ENCODE measurements at places on chromosomes 6 and 20.

- no peak for DNase-seq
Observed at GRCh38 chr20:62892348-62893304, 31.0 kb upstream of the TCFL5 start.

DNA sequence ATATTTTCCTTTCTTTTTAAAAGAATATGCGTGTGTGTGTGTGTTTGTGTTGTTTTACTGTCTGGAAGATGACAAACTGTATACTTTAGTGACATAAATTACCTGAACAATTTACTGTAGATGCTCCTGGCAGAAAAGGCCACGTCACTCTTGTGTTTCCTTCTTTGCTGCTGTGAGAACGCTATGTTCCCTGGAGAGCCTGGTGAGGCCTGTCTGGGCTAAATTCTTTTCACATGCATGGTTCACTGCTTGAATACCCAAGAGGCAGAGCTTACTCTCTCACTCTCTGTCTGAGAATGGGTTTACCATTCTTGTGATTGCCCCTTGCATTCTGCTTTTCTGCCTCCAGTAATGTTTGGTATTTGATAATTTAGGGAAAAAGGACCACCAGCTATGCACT is 64.3 kb downstream of the EDN1 start:
- DNase-seq, result no peak

GRCh38 chr6:2184700-2185455 is 60.5 kb downstream of the GMDS start:
- no peak for DNase-seq

- peak; percentile 38 for DNase-seq
Observed at GRCh38 chr6:154277629-154278017, 79.0 kb downstream of the IPCEF1 start.

DNA sequence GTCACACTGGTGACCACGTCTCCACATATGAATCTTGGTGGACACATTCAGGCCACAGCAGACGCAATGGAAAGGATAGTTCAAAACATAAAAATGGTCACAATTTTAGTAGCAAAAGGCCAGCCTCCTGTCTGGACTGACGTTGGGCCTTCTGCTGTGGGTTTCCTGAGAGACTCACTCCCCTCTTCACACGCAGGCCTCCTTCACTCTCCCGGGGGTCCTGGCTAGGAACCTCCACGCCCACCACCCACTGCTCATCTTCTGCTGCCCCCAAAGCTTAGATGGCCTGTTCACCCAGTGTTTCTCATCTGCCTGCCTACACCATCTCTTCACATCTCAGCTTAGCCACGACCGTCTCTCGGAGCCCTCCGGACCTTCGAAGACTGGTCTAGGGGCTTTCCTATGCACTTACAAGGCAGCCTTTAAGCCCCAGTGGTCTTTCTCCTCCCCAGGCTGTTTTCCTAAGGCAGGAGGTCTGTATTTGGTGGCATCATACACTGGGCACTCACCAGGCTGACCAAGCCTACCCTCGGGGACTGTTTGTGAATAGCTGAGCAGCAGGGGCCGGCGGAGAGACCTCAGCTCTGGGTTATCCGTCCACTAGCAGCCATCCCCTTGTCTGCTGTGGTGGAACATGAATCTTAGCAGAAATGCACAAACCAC is 46.6 kb upstream of the AFDN start:
- DNase-seq, result no peak

DNA sequence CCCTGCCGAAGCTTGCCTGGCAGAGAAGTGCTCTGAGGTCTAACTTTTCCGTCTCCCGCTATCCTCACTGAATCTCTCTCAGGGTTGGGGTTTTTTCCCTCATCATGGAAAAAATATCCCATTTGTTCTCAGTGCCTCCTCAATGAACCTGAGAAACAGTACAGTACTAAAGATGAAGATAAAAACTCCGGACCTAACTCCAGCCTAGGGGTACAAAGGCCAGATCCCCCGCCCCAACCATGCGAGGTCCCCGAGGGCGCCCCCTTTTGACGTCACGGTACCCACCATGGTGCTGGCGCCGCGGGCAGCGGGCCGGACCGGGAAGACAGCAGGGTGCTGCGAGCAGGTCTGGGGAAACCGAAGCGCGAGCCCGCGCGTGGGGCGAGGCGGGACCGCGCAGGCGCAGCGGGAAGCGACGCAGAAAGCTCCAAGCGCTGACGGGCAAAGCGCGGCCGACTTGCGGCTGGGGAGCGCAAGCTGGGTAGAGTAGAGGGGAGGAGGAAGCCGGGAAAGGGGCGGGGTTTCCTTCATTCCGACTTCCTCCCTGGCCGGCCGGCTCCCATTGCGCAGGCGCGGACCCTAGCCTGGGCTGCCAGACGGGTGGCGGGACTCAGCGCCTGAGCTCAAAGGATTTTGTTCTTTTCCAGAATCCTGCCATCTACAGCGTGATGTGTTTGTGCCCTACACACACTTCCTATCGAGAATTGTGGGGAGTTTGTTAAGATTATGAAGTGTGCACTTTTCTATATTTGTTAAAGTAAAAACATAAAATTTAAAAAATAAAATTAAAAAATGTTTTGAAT is at the start of gene LSM2:
Gene LSM2 (minus strand): TSS at position 497 of the 803 bp plus-strand sequence. CDS start 209 bp downstream, at position 288.
- peak; percentile 97 for DNase-seq

GRCh38 chr6:88655586-88655985 is 307.8 kb downstream of the RNGTT start:
- DNase-seq, result no peak

DNA sequence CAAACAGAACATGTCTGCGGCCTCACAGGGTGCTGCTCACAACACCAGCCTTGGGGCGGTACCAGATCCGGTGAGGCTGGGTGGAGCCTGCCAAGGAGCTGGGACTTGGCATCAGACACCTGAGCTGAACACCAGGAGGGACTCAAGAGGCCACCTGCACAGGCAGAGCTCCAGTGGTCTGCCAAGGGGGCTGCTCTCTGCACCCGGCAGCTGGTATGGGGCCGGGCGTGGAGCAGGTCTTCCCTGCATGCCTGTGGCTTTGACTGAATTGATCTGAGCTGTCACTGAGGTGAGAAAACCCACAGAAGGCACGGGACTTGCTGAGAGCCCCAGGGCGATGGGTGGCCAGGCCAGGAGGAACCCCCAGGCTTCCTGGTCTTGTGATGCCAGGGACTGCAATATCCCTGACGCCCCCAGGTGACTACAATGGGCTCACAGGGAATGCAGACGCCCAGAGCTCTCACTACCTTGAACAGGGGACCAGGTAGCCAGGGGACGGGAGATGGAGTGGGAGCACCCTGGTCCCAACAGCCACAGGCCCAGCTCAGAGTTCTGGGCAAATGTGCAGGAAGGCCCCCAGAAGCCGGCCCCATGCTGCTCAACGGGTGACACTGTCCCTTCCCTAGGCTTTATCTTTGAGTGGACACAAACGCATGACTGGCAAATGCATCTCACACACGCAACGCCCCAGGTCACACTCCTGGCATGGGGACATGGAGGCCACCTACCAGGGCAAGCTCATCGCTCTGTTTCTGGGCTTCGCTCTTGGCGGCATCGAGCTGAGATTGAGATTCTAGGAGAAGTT is 48.2 kb downstream of the DSTN start:
- no peak for DNase-seq

DNA sequence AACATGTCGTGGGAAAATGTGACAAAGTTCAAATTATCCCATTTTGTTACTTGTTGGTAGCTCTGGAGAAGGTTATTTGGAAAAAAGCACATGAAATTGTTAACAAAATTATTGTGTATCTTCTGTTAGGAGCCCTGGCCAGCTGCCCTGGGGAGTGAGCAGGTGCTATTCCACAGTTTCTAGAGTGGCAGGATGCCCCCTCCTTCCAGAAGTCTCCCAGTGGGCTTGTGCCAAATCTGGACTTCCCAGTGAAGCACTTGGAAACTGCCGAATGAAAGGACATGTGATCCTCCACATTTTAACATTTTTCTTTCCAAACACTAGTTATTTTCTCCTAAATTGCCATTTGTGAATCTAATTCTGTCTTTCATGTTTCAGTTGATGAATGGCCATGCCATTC is 66.9 kb upstream of the CLDN20 start:
- DNase-seq, result no peak

DNA sequence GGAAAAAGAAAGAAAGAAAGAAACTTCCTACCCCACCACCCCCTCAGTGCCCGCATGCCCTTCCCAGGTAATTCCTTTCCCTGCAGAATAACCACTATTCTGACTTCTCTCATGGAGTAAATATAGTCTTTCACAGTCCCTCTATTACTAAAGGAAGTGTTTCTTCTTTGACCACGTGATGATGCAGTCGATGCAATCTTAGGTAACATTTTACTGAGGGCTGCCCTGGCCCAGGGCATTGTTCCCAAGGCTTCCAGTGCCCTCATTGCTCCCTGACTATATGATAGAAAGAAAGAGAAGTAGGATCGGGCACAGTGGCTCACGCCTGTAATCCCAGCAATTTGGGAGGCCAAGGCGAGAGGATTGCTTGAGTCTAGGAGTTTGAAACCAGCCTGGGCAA is 29.1 kb downstream of the ARHGAP40 start:
- no peak for DNase-seq

DNA sequence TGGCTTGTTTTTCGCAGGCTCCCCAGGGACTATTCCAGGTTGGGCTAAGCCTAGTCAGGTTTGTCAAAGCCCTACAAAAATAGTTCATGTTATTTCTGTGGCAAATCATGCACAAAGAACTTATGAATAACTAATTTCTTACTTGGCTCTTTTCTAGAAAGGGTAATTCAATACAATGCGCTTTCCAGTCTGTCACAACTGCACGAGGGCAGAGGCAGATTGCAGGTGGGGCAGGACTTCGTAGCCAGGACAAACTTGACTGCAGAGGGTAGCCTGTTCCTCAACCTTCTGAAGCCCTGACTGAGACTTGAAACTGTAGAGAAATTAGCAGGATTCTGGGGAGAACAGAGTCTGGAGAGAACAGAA is 253.5 kb downstream of the QKI start:
- DNase-seq, result no peak

GRCh38 chr20:50012282-50013263 is 29.8 kb downstream of the SNAI1 start:
- no peak for DNase-seq

DNA sequence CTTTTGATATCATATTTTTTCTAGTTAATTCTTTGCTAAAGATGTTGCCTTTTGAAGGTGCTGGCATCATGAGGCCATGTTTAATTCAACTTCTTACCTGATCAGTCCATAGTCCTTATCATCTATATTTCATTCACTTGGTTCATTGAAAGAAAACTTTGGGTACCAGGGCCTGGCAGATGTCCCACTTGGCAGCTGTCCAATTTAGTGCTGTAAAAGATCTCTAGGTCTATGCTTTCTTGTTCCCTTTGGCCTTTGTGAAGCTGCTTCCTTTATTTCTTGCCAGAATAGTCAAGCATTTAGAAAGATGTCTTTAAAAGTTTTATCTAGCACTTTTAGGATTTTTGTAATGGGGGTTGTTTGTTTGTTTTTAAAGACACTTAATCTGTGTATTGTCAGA is 61.7 kb upstream of the EYA4 start:
- DNase-seq, result no peak

DNA sequence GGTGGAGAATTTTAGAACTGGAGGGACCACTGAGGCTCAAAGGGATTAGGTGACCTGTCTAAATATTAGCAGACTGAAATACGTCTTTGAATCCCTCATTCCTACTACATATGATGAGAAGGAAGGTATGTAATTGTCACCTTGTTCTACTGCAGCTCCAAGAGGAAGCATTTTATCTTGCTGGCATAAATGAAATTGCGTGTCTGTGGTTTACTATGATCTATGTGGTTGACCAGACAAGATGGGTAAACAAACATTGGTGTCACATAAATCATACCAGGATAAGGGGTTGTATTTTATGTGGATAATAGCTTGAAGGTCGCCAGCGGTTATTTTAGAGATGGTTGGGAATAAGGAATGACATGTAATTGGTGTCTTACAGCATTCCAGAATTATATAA is 78.2 kb downstream of the LAMA4 start:
- DNase-seq, result no peak

- no peak for DNase-seq
Observed at GRCh38 chr20:53716395-53716794, 122.8 kb upstream of the ZNF217 start.

DNA sequence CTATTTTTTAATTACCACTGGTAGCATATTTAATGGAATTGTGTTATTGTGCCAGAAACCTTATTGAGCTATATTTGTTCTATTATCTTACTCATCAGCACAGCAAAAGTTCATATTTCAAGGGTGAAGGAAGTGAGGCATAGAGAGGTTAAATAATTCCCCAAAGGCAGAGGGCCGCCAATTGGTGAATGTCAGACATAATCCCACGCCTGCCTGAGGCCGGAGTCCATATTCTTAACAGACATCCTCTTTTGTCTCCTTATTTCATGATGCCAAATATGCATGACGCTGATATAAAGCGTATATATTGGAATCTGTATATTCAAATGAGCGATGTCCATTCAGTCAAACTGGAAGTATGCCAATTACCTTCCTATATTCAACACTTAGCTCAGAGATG is 505.0 kb upstream of the SLC35B3 start:
- no peak for DNase-seq

GRCh38 chr6:36838896-36839748 is at the start of gene CPNE5:
Gene CPNE5 (minus strand): TSS chr6:36839444. CDS start chr6:36839377, 67 bp downstream.
- no peak for DNase-seq

- DNase-seq, result no peak
Observed at GRCh38 chr20:61565791-61566190, 313.7 kb downstream of the CDH4 start.

GRCh38 chr20:34824806-34825529 is 483 bp downstream of the NCOA6 start:
- peak; percentile 38 for DNase-seq

DNA sequence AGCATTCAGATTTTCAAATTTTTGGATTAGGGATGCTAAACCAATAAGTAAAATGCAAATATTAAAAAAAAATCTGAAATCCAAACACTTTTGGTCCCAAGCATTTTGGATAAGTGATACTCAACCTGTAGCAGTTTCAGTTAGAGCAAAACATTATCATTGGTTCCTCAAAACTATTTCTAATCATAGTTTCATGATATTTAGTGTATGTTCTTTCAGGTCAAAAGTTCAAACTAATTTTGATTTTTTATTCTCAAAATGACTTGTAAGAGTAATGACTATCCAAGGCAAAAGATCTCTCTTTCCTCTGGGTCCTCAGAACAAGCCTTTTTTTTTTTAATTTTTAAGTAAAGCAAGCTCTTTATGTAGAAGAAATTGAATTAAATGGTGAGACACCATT is 64.0 kb upstream of the TFB1M start:
- no peak for DNase-seq

- no peak for DNase-seq
Observed at GRCh38 chr6:3250231-3250675, 8.5 kb upstream of the PSMG4 start.

DNA sequence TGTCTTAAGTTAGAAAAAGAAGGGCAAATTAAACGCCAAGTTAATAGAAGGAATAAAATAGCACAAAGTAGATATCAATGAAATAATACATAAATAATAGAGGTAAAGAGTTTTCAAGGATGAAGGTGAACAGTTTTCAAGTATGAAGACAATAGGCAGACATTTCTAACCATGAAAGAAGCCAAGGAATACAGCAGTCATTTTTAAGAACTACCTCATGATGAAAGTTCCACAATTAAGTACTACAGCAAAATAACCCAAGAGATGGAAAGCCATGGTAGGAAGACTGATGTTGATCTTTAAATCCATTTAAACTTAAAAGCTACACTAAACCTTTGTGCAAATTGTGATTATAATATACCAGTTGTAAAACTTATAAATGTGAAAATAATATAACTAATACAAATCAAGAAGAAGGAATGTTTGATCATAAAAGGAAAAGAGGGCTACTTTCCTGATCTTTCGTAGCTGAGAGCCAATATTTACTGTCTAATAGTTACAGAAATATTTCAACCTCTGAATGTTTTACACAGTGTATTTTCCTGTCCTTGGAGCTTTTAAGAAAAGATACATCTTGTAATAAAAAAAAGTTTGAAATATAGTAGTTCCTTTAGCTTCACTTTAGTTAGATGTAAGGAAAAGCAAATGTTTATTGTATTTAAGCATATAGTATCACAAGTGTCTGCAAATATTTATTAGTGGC is 143.1 kb downstream of the STXBP5 start:
- no peak for DNase-seq

Data from stimulated activated CD4-positive, alpha-beta T cell treated with anti-CD3 and anti-CD28 coated beads, Interleukin-1b, Interleukin-23, amount 100 ng/mL, for 4 hours (primary cell).